ENCODE measurements at places on chromosomes 4 and X.

GRCh38 chrX:97867266-97867665 lies 983.6 kb downstream of the RPA4 start:
- no peak for DNase-seq

GRCh38 chr4:11261066-11261850 lies 167.4 kb downstream of the HS3ST1 start:
- DNase-seq = no peak

- DNase-seq = no peak
Observed at GRCh38 chr4:96983830-96984229, 1143.9 kb downstream of the PDHA2 start.

DNA sequence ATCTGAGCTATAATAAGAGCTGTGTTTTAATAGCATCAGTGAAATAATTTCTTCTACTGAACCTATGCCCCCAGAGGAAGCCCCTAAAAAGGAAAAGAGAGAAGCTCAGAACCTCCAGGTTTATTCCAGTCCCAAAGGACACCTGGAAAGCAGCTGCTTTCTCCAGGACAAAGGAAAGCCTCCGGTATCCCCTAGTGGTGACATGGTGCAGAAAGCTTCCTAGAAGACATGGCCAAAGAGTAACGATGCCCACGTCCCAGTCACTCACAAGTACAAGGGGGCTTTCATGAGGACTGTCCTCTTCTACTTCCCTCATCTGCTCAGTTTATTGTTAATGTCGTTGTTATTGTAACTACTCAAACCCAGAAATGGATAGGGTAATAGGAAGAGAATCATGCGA lies 343.9 kb downstream of the UNC5C start:
- no peak for DNase-seq

DNA sequence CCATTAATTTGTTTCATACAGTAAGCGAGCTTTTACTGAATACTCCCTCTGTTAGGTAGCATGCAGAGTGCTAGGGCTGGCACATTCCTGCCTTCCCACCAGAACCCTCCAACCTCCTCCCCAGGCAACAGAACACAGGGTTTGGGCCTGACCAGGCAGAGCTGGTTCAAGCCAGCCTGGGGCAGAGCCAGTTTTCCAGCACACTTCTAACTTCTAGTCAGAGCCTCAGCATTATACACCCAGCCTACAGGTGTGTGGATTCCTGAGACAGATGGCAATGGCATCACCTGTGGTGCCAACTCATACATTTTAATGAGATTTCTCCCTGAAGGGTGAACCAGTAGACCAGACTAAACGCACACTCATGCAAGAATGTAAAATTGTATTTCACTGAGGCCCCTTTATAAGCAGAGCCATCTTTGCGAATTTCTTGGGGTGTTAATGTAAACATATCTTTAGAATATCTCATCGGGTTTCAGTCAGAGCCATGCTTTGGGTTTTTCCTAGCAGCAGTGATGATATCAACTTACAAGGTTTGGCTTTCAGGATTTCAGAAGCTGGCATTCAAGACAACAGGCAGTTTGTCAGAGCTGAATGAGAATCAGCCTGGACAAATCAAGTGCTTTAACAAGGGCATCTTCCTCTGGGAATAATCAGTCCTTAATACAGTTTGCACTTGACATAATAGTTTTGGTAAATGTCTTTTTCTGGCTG lies 92.0 kb downstream of the GATB start:
- DNase-seq = no peak

GRCh38 chrX:10043386-10043785 lies 76.2 kb downstream of the CLDN34 start:
- DNase-seq = no peak

DNA sequence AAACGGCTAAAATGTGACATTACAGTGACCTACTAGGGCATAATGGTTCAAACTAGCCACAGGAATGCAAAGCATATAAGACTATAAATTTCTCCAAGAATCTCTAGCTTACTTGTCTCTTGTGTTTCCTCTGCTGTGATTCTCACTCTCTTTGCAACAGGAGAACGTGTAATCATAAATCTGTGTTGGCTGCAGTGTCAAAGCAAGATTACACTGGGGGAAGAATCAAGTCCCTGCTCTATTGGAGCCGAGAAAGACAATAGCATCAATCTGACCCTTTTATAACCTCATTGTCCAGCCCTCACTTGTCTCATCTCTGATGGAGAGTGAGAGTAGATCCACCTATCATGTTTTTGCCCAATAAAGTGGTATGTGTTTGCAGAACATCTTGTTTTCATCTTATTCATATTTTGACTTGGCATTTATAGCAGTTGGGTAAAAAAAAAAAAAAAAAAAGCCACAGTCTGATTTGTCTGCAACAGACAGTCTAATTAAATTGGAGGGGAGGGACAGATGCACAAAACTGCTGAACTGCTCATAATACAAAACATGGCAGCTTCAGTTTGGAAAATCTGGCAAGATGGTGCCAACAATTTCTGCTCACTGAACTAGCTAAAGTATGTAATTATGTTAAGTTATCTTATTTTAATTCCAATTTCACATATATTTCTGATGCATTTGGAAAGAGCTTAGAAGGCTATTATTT lies 165.0 kb upstream of the GABRA2 start:
- DNase-seq = no peak

All from activated CD4-positive, alpha-beta T cell treated with anti-CD3 and anti-CD28 coated beads for 24 hours (primary cell).